Calu3 (cell line): ENCODE measurements at places on chromosomes 6 and 20.

- DNase-seq, result no peak
Measured at GRCh38 chr6:110930781-110931180, 27.7 kb upstream of the GTF3C6 start.

GRCh38 chr6:40419377-40419776, 167.8 kb downstream of the LRFN2 start:
- DNase-seq, result no peak

- no peak for DNase-seq
Measured at GRCh38 chr20:56843817-56844216, 214.7 kb downstream of the TFAP2C start.

- no peak for DNase-seq
Measured at GRCh38 chr6:87210979-87211378, 55.6 kb downstream of the ZNF292 start.

GRCh38 chr6:139970591-139970991, 596.1 kb upstream of the CITED2 start:
- DNase-seq, result no peak

DNA sequence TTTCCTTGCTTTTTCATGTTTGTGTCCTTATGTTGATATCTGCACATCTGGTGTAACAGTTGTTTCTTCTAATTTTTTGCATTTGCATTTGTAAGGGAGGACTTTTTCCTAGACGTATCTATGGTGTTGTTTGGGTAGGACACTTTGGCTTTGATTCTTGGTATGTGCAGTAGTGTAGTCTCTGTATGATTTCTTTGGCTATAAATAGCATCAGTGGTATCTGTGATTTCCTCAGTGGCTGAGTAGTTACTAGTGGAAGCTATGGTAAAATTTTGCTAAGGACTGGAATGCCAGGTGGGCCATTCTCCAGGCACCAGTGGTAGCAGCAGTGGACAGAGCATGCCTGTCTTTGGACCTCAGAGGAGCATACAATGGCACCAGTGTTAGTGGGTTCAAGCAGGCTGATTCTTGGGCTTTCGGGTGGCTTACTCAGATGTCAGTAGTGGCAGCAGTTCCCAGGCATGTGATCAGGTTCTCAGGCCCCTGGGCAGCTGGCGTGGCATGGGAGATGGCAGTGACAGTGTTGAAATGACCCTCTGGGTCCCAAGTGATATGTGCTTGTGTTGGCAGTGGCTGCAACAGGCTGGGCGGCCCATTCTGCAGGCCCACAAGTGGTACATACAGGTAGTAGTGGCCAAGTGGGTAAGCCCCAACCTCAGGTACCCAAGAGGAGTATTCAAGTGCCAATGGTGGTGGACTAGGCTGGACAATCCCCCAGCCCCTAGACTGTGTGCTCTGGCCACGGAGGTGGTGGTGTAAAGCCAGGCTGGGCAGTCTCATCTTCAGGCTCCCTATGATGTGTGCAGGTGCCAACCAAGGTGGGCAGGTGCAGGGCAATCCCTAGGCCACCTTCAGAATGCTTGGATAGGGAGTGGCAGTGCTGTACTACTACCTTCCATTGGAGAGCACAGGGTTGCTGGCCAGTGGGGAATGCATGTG, 54.5 kb downstream of the PLCG1 start:
- no peak for DNase-seq

GRCh38 chr6:43679057-43679456, 8.5 kb downstream of the MRPS18A start:
- DNase-seq, result no peak
